ENCODE measurements at places on chromosomes 5 and 9. TPM values are rescaled to one million over a fixed set of nuclear protein-coding genes. Genes with fewer than 3 reads are reported as not detected.

DNA sequence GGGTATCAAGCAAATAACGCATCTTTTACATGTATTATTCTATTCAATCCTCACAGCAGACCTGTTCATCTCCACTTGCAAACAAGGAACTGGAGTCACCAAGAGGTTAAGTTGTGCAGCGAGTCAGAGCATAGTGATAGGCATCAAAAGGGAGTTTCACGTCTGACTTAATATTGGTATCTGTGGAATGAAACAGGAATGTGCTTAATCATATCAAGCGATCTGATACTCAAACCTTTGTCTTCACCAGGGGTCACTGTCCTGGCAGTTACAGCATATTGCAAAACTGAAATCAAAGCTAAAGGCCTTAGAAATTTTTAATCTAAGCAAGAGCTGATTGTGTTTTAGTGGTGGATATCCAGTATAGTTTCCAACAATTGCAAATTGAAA is 271.6 kb downstream of the PLK2 start:
- peak; percentile 75 for DNase-seq

DNA sequence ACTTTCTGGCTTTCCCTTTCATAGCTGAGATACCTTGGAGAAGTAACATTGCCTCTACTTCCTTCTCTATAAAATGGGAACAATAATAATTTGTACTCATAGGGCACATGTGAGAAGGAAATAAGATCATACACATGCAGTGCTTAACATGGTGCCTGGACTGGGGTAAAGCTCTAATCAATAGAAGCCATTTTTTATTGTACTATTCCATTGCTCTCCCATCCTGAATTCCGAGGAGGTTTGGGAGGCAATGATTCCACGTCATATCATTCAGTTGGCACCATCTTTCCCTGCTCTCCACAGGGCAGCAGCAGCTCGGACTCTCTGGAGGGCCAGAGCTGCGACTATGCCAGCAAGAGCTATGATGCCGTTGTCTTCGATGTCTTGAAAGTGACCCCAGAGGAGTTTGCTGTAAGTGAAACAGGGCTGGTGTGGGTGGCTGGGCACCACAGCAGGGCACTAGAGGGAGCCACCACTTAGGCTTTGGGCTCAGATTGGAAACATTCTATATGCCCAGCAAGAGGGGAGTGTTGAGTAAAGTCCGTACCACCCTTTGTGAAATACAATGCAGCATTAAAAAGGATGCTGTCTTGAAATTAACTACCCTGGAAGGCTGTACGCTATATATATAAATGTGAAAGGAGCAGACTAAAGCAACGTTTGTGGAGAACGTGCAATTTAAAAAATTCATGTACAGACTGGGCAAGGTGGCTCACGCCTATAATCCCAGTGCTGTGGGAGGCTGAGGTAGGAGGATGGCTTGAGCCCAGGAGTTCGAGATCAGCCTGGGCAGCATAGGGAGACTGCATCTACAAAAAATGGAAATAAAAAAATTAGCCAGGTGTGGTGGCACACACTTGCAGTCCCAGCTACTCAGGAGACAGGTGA is 51.2 kb downstream of the RALGPS1 start:
- peak; percentile 82 for DNase-seq

DNA sequence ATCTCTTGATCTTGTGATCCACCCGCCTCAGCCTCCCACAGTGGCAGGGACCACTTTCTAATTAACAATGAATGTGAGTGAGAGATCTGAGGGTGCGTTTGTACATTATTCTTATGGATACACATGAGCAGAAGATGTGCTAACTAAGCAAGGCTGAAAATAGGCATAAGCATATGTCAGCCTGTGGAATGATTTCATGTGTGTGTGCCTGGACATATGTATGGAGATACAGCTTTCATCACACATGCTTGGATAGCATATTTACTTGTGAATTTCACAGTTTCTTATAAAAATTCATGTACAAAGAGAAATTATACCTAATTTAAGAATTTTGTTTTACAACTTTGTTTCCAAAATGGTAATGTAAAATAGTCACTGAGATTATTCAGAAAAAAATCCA is 565.6 kb downstream of the MTRR start:
- no peak for DNase-seq

DNA sequence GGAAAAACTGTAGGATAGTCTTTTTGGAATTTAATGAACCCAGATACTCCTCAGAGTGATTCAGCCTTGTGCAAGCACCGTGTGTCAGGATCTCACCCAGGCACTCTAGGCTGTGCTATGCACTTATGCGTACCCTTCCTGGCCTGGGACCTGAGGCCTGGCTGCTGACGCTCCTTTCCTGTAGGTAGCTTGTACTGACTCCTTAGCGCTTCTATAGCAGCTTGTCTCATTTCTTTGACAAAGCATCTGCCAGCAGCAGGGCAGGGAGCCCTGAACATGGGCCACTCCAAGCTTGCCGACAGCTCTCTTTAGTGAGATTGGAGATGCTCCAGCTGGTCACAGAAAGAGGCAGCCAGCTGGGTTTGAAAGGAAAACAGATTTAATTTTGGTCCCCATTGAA is 147.3 kb downstream of the SGCD start:
- no peak for DNase-seq

DNA sequence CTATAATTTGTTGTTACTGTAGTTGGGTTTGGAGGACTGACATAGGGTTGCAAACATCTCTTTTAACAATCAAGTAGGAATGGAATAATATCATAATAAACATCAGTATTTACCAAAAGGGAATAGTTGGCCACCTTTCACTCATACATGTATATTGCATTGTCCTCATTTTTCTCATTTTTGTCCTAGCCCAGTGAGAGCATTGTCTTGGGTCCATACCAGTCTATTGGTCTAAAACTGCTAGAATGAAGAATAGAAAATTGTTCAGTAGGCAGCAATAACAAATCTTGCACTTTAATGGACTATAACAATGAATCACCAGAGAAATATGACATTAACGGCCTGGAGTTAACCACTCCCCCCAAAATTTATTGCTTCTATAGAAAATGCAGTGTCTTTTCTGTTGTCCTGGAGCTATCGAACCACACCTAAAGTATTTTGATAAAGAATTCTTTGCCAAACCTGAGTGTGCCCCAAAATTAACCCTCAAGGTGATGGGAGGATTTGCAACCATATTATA is 80.9 kb upstream of the IL33 start:
- DNase-seq, result no peak

DNA sequence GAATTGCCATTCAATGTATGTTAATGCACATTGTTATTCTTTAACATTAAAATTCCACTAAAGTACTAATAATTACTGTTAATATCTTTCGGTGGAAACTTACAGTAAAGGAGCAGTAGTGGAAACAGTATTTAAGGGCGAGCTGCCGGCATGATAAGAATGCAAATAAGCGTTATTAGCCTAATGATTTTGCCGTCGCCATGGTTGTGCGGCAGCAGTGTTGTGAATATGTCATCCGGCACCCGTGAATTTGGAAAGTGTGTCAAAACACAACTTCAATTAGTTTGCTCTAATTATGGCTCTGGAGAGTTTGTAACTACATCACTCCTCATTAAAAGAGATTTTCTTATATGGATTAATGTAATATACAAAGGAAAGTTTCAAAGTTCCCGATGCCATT is 81.4 kb downstream of the MVB12B start:
- no peak for DNase-seq

DNA sequence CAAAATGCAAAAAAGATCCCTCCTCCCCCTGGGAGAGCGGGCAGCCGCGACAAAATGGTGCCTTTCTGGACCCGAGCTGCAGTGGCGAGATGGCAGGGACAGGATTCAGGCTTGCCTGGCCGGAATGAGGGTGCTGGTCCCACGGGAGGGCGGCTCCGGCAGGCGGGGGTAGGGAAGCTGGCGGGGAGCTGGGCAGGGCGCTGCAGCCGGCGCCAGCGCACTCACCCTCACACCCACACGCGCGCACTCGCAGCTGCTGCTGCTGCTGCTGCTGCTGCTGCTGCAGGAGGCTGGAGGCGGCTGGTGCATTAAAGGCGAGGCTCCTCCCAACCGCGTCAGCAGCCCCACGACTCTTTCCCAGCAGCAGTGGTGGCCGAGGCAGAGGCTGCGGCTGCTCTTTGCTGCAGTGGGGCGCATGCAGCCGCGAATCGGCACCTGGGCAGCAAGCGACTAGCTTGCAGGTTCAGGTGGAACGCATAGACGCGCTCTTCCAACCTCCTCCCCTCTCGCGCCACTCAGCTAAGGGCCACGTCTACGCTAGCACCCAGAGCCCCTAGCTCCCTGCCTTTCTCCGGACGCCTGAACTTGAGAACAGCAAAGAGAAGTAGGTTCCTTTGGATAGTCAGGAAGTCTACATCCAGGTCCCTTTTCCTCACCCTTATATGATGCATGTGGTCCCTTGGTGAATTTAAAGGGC is at the start of gene PPP2R2B:
TSS of gene PPP2R2B (minus strand) at position 282 of the 697 bp plus-strand sequence.
- DNase-seq, result no peak

GRCh38 chr9:114196117-114196516 is 40.8 kb downstream of the COL27A1 start:
- DNase-seq, result no peak

GRCh38 chr5:175809531-175810121 is 61.8 kb upstream of the CPLX2 start:
- no peak for DNase-seq

DNA sequence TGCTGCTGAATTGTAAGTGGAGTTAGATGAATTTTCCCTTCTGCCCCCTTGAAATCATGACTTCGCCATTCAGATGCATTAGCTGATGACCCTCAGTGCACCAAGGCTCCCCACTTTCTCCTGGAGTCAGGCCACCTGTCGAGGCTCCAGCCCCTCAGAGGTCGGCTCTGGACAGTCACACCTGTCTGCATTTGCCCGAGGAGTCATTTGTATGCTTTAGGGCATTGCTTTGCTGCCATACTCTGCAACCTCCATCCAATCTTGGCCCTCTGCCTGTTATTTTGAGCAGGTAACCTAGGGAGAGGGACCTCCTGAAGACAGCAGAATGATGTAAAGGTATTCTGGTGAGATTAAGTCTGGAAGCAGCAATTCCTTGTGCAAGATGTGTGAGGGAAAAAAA is 144.8 kb downstream of the MACROH2A1 start:
- no peak for DNase-seq

DNA sequence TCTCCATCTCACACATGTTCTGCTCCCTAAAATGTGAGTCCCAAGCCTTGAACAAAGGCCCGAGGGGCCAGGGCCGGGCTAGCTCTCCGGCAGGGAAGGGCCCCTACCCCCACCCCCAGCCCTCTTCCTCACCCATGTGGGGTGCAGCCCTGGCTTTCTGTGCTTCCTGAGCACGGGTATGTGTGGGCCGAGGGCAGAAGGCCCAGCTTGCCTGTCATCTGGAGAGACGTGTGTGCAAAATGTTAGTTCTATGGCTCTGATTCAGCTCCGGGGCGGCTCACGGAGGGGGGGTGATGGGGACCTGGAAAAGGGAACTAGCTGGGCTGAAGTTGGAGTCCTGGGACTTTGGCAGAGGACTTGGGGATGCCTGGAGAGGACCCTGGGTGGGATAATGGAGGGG is 90.3 kb upstream of the ARAP3 start:
- no peak for DNase-seq

- no peak for DNase-seq
Measured at GRCh38 chr5:17743580-17744435, 109.5 kb downstream of the TAF11L14 start.

- no peak for DNase-seq
Measured at GRCh38 chr9:92971121-92971520, 23.8 kb downstream of the FGD3 start.

CYFIP2 gene
- total RNA-seq, result 22.4 TPM

NR3C1 gene
- total RNA-seq, result 21.2 TPM

RNF180 gene
- total RNA-seq, result 5.6 TPM

CDK9 gene
- total RNA-seq, result 128 TPM

ZBTB34 gene
- 9.6 TPM for total RNA-seq

KIF3A gene
- total RNA-seq, result 15.8 TPM

GADD45G gene
- total RNA-seq, result 0.64 TPM

TTLL11 gene
- 4.9 TPM for total RNA-seq
